ENCODE measurements at places on chromosomes 7 and 10.

GRCh38 chr7:41819645-41820044 lies 116.8 kb upstream of the INHBA start:
- DNase-seq = no peak

GRCh38 chr7:91717681-91718470 lies 162.6 kb downstream of the MTERF1 start:
- DNase-seq = no peak

DNA sequence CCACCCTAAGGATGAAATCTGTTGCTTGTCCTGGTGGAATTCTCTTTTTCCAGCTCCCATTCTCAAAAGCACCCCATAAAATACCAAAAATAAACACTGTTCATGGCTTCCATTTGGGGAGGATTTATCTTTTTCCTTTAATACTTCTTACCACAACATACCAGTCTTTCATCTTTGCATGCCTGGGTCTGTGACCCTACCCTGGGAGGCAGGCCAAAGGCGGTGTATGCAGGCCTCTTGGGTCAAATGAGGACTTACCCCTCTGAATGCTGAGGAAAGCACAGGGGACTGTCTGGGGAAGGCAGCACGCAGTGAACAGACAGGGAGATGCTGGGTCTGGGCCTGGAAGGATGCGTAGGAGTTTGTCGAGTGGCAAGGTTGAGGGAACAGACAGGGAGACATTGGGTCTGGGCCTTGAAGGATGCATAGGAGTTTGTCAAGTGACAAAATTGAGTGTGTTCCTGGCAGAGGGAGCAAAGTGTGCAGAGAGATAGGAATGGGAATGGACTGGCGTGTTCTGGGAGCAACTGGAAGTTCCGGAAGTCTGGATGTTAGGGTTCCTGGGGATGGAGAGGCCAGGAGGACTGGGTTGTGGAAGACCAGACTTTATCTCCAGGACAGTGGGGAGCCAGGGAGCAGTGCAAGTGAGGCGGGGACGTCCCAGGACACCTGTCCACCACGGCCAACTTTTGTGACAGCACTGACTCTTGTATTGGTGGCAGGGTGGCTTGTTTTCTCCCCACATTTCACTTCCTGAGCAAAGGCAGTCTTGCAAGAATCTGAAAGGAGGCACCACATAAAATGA lies 40.8 kb downstream of the MYL10 start:
- no peak for DNase-seq

GRCh38 chr7:99270702-99271101 lies 1.9 kb upstream of the MYH16 start:
- no peak for DNase-seq

DNA sequence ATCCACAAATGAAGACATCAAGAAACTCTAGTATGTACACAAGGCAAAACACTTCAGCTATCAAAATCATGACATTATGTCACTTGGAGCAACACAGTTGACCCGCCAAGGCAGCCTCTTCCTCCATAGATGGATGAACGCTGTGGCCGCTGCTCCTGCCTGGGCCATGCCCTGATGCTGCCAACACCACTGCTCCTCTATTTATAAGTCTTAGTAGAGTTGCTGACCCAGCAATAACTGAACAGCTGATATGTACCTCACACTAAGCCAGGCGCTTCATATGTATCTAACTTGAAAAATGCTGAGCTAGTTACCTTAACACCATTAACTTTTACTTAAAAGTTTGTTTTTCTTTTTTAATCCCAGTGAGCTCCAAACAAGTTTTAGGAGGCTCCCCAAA lies 131.9 kb downstream of the LYZL1 start:
- DNase-seq = no peak

GRCh38 chr7:98317366-98318040 lies 36.0 kb downstream of the BRI3 start:
- DNase-seq = no peak

DNA sequence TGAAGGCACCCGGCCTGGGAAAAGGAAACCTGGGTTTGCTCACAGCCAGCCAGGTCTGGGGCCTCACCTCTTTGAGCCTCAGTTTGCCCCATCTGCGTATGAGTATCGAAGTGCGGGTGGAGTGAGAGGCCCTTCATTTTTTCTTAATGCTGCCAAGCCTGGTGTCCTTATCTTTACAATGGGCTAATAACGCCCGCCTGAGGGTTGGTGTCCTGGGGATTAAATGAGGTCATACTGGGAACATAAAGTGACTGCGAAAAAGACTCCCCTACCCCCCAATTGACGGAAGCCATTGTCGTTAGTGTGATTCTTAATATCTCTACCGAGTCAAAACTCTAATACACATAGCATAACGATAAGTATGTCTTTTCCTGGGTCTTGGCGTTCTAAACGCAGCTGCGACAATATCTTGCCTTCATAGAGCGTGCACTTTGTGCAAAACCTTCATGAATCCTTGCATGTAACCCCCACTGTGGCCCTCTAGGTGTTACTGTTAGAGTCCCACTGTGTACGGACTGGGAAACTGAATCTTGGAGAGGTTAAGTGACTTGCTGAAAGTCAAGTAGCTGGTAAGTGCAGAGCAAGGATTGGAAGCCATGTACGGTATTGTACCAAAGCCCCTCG lies 11.4 kb upstream of the GRB10 start:
- no peak for DNase-seq
